ENCODE measurements at places on chromosomes 6 and 20. TPM values are rescaled to one million over a fixed set of nuclear protein-coding genes. Genes with fewer than 3 reads are reported as not detected.

GRCh38 chr6:25872814-25873213, 1.2 kb downstream of the SLC17A3 start:
- H3K4me3 ChIP-seq = no peak overlapping the region
- DNase-seq = no peak
- no peaks in the 10 kb centered on the region for H3K4me1 ChIP-seq
- H3K36me3 ChIP-seq = no peaks in the 10 kb centered on the region

NMBR gene
- total RNA-seq = not detected

GRCh38 chr6:15522427-15522826, 140.4 kb downstream of the DTNBP1 start:
- peaks cover 22% of the 10 kb centered on the region for H3K27me3 ChIP-seq
- DNase-seq = no peak
- H3K36me3 ChIP-seq = peaks cover 43% of the 10 kb centered on the region
- H3K27ac ChIP-seq = no peak overlapping the region

- no peak overlapping the region for H3K4me3 ChIP-seq
- peaks cover 10% of the 10 kb centered on the region for H3K4me1 ChIP-seq
- H3K27ac ChIP-seq = no peak overlapping the region
- DNase-seq = no peak
- H3K27me3 ChIP-seq = peaks cover 2% of the 10 kb centered on the region
- peaks cover 6% of the 10 kb centered on the region for H3K36me3 ChIP-seq
Measured at GRCh38 chr6:168628176-168628553, 187.2 kb downstream of the SMOC2 start.

NRN1 gene
- 48.5 TPM for total RNA-seq

DNA sequence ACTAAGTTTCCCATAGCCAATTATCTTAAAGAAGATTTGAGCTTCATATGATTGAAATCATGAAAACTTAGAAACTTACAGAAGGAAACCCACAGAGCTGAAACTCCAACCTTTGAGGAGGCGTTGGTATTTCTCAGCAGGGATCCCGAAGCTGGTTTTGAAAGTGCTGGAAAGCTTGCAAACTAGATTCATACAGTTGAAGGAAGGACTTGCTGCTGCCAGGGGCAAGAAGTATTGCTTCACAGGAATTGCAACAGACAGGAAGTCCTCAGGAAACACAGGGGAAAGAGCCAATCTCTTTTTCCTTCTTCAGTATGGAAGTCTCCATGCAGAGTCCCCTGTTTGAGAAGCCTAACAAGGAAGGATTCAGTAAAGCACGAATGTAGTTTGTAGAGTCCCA, 419.7 kb downstream of the CD109 start:
- no peak overlapping the region for H3K27ac ChIP-seq
- H3K4me1 ChIP-seq = peaks cover 2% of the 10 kb centered on the region
- H3K36me3 ChIP-seq = no peaks in the 10 kb centered on the region
- H3K4me3 ChIP-seq = no peak overlapping the region

HTR1B gene
- 4.2 TPM for total RNA-seq

NKAIN4 gene
- total RNA-seq = 183 TPM

DNA sequence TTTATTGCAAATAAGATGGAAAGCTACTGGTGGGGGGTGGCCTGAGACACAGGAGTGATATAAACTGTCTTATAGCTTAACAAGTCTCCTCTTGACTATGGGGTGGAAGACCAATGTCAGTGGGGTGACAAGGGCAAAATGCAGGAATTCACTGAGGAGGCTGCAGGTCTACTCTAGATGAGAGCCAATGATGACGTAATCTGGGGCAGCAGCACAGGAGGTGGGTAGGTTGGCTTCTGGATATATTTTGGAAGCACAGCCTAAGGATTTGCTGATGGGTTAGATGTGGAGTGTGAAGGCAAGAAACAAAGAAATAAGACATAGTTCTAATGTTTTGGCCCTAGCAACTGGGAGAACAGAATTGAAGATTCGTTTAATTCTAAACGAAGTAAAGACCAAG, 253.2 kb downstream of the PTPRT start:
- DNase-seq = no peak
- H3K27me3 ChIP-seq = peaks cover 5% of the 10 kb centered on the region
- no peak overlapping the region for H3K27ac ChIP-seq
- H3K4me1 ChIP-seq = no peaks in the 10 kb centered on the region

DYNLT2 gene
- total RNA-seq = 1.7 TPM

DNA sequence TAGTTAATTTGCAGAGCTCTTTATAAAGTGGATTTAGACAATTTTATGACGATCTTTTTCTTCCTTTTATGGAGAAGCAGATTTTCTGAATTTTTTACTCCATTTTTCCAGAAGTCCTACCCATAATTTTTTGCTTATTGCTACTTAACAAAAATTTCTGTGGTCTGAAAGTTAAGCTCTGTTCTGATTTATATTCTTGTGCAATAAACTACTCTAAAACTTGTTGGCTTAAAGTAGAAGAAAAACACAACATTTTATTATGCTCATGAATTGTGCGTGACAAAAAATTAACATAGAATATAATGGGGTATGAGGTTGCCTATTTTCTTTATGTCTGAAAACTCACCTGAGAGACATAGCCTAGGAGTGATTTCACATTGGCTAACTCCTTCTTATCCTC, 2.6 kb downstream of the DEFB113 start:
- no peak for DNase-seq
- no peak overlapping the region for H3K4me3 ChIP-seq
- no peak overlapping the region for H3K27ac ChIP-seq
- H3K27me3 ChIP-seq = no peaks in the 10 kb centered on the region

GRCh38 chr6:52834481-52834880, 6.1 kb downstream of the GSTA5 start:
- no peaks in the 10 kb centered on the region for H3K4me1 ChIP-seq
- peaks cover 1% of the 10 kb centered on the region for H3K27me3 ChIP-seq
- no peak for DNase-seq
- no peaks in the 10 kb centered on the region for H3K36me3 ChIP-seq
- H3K4me3 ChIP-seq = no peak overlapping the region
- no peak overlapping the region for H3K27ac ChIP-seq

BTNL2 gene
- not detected for total RNA-seq

DNA sequence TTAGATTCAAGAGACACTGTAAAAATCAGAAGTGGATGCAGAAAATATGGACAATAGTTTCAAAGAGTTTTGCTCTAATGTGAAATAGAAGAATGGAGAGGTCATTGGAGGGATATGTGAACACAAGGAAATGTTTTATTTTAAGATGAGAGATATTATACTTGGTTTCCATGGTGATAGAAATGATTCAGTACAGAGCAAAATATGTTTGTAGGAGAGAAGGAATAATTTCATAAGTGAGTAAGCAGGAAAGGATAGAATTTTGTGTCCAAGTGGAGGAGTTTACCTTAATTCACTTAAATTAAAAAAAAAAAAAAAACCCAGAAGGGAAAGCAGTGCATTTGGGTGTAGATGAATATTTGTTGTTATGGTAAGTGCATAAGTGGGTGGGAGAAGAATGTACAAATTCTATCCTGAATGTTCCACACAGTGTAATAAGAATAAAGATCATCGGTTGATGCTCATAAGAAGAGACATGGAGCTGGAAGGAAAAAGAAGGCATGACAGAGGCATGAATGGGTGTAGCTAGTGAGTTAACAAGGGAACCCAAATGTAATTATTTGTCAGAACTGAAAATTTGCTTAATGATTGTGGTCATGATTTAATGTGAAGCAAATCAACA, 688.9 kb upstream of the GJE1 start:
- H3K36me3 ChIP-seq = no peaks in the 10 kb centered on the region
- H3K27me3 ChIP-seq = no peaks in the 10 kb centered on the region
- no peak overlapping the region for H3K27ac ChIP-seq
- no peak for DNase-seq
- no peaks in the 10 kb centered on the region for H3K4me1 ChIP-seq
- no peak overlapping the region for H3K4me3 ChIP-seq

DNA sequence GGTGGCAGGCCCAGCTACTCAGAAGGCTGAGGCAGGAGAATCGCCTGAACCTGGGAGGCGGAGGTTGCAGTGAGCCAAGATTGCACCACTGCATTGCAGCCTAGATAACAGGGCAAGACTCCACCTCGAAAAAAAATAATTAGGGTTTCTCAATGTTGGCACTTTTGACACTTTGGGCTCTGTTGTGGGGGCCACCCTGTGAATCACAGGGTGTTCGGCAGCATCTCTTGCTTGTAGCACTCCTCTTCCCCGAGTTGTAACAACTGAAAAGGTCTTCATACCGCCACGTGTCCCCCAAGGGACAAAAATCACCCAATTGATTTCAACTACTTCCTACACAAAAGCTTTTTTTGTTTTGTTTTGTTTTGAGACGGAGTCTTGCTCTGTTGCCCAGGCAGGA, 53.2 kb upstream of the NFATC2 start:
- H3K4me1 ChIP-seq = peaks cover 5% of the 10 kb centered on the region
- no peak overlapping the region for H3K27ac ChIP-seq
- no peak for DNase-seq
- H3K27me3 ChIP-seq = no peaks in the 10 kb centered on the region
- peaks cover 4% of the 10 kb centered on the region for H3K36me3 ChIP-seq

DNA sequence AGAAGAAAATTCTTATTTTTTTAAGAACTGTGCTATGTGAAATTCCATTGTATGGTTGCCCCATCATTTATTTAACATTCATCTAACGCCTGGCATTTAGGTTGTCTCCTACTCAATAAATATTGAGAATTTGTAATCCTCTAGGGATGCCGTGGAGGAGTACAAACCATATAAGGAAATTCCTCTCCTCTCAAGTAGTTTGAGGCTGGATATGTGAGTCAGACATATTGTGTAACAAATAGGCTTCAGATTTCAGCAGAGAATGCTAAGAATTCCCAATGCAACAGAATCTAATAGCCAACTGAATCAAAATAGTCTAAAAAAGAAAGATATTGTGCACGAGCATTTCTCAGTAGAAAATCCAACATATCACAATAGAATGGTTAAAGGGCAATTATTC, 174.7 kb downstream of the OTOR start:
- peaks cover 2% of the 10 kb centered on the region for H3K27me3 ChIP-seq
- no peak overlapping the region for H3K4me3 ChIP-seq
- no peaks in the 10 kb centered on the region for H3K4me1 ChIP-seq
- DNase-seq = no peak

ANKEF1 gene
- 4.3 TPM for total RNA-seq

- H3K36me3 ChIP-seq = no peaks in the 10 kb centered on the region
- H3K4me3 ChIP-seq = no peak overlapping the region
- H3K27ac ChIP-seq = no peak overlapping the region
- H3K4me1 ChIP-seq = no peaks in the 10 kb centered on the region
Measured at GRCh38 chr6:5086294-5086890, 1.3 kb downstream of the PPP1R3G start.

GRCh38 chr6:165019681-165020080, 289.7 kb downstream of the C6orf118 start:
- no peak overlapping the region for H3K27ac ChIP-seq
- peaks cover 2% of the 10 kb centered on the region for H3K27me3 ChIP-seq
- DNase-seq = no peak
- H3K36me3 ChIP-seq = no peaks in the 10 kb centered on the region
- no peak overlapping the region for H3K4me3 ChIP-seq

DNA sequence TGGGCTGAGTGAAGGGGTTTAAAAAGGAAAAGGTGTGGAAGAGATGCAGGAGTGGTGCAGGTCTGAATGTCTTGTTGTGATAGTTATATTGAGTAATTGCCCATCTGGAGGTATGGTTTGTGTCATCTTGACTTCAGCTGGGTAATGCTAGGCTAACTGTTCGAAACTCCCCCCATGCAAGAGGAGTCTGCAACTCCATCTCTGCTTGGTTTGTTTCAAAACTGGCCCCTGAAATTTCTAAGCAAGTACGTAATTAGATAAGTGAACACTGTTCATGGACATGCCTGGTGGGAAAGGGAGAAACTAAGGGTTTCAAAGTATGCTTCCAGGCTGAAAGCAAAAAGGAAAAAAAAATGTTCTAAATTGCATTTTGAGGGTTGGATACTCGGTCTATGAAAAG, 17.1 kb downstream of the TTK start:
- no peak overlapping the region for H3K4me3 ChIP-seq
- DNase-seq = no peak
- H3K27me3 ChIP-seq = no peaks in the 10 kb centered on the region

GRCh38 chr6:24972311-24972958, 36.7 kb upstream of the RIPOR2 start:
- no peak for DNase-seq
- H3K36me3 ChIP-seq = no peaks in the 10 kb centered on the region
- H3K27me3 ChIP-seq = peaks cover 3% of the 10 kb centered on the region
- H3K4me1 ChIP-seq = peaks cover 12% of the 10 kb centered on the region

GCM1 gene
- total RNA-seq = not detected

OSTM1 gene
- 47.7 TPM for total RNA-seq

DNA sequence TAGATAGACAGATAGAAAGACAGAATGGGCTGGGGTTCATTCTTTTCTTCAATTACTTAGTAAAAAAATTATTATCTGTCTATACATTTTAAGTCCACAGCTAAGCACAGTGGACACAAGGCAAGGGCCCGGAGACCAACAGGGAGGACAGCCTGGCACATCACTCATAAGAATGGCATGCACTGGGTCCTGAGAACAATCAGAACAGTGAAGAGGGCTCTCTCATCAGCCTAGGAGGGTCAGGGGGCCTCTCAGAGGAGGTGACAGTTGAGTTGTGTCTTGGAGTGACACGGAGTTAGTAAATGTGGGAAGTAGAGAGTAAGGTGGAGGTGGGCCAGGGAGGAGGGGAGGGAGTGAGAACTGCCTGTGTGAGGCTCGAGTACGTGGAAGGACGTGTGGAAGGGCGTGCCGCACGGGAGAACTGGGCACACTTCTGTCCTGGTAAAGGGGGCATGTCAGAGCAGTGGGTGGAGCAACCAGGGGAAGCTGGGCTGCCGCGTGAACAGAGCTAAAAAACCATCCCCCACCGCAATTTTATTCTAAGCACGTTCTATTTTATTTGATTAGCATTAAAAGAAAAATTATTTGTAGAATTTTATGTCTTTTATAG, 45.1 kb upstream of the DSP start:
- H3K27me3 ChIP-seq = peaks cover 3% of the 10 kb centered on the region
- H3K36me3 ChIP-seq = no peaks in the 10 kb centered on the region
- DNase-seq = no peak
- H3K4me3 ChIP-seq = no peak overlapping the region
- no peaks in the 10 kb centered on the region for H3K4me1 ChIP-seq

DNA sequence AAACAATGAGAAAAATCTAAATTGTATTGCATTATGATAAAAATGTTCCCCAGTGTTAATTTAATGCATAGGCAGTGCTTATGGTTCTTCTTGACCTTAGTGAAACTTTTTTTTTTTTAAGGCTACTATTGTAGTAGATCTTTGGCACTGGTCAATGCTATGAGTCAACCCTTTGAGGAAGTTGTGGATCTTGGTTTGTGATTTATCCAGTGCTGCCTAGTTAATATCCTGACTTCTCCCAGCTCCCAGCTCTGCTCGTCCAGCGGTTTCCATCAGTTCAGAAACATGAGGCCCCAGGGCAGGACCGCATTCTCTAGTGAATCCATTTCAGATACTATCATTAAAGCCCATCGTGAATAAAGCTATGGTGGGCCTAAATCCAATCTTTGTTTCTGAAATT, 364.5 kb upstream of the JARID2 start:
- peaks cover 19% of the 10 kb centered on the region for H3K4me1 ChIP-seq
- H3K4me3 ChIP-seq = no peak overlapping the region
- no peak for DNase-seq

- no peak overlapping the region for H3K27ac ChIP-seq
- H3K4me3 ChIP-seq = no peak overlapping the region
- H3K27me3 ChIP-seq = no peaks in the 10 kb centered on the region
- H3K36me3 ChIP-seq = no peaks in the 10 kb centered on the region
Measured at GRCh38 chr20:53406580-53406979, 187.1 kb downstream of the ZNF217 start.

All from glutamatergic neuron (in vitro differentiated cells).